Kasumi-1 (cell line): ENCODE measurements at places on chromosomes 2 and 18.

- no peak for DNase-seq
These were observed 118.1 kb upstream of the ITGB6 start for GRCh38 chr2:160318218-160318617.

- no peak for DNase-seq
These were observed 66.3 kb upstream of the DARS1 start for GRCh38 chr2:136051725-136052048.

DNA sequence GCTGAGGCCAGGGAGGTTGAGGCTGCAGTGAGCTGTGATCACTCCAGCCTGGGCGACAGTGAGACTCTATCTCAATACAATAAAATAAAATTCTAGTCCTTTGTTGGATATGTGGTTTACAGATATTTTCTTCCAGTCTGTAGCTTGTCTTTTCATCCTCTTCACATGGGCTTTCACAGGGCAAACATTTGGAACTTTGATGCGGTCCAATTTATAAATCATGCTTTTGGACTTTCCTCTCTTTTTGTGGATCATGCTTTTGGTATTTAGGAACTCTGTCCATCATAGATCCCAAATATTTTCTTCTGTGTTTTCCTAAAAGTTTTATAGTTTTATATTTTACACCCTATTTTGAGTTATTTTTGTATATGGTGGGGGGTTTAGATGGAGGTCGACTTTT is 14.9 kb downstream of the RAB10 start:
- DNase-seq, result no peak

DNA sequence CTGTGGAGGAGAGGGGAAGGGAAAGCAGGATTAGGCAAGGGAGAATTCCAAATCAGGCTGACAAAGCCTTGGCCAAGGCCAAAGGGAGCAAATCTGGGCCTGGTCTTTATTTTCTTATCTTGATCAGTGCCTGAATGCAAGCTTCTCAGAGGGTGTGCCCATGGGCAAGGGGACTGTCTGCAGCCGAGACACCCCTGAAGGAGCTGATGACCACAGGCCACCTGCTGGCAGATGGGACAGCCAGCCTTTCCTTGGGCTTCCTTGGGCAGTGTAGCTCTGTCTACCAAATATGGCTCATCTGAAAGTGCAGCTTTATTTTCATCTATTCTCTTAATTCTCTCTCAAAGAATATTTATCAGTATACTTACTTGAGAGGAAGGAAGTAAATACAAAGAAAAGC is 117.0 kb downstream of the PKP4 start:
- DNase-seq, result no peak

GRCh38 chr18:54561706-54562267 is 29.3 kb upstream of the DYNAP start:
- DNase-seq, result no peak

GRCh38 chr2:11777886-11778415 is 31.5 kb downstream of the LPIN1 start:
- no peak for DNase-seq

GRCh38 chr2:108949316-108950239 is 39.4 kb downstream of the EDAR start:
- no peak for DNase-seq

GRCh38 chr18:457521-458412 is 42.7 kb downstream of the COLEC12 start:
- DNase-seq, result no peak

DNA sequence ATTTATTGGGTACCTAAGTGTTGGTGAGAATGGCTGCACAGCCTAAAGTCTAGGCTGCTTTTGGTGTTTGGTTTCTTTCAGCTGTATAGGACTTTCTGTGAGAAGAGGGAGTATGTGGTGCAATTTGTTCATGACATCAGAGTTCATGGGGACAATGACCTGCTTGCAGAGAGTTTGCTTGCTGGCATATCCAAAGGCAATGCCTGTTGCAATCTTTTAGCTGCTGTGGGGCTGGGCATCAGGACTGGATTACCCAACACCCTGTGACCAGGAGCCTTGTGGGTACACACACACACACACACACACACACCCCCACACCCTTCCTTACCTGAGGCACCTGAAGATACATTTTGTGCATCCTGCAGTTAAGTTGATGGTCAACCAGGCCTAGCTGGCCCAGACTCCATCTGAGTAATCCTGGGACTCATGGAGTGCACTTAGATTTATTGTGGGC is 68.4 kb downstream of the LIPG start:
- no peak for DNase-seq

DNA sequence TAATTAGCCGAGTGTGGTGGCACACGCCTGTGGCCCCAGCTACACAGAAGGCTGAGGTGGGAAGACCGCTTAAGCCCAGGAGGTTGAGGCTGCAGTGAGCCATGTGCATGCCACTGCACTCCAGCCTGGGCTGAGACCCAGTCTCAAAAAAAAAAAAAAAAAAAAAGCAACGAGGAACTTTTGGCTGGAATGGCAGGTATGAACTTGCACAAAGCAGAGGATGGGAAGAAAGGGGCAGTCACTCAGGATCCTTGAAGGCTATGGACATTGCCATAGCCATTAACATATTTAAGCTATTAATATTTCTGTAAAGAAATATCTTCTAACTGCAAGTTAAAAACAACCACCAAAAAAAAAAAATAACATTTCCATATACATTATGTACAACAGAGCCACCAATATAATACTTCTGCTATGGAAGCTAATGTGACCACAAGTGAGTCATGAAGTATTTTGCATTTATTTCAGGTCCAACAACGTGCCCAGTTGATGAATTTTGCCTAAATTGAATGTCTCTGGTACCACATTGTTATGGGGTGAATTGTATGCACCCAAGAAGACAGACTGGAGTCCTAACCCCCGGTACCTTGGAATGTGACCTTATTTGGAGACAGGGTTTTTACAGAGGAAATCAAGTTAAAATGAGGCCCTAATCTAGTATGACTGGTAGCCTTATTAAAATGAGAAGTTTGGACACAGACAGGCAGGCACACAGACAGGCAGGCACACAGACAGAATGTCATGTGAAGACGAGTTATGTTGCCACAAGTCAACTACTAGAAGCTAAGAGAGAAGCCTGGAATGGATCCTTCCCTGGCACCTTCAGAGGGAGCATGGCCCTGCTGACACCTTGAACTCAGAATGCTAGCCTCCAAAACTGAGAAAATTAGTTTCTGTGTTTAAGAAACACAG is 102.8 kb downstream of the RBMS1 start:
- DNase-seq, result peak; percentile 54

GRCh38 chr2:28582595-28582994 is 86.7 kb downstream of the PLB1 start:
- no peak for DNase-seq

- DNase-seq, result peak; percentile 96
These were observed 25.2 kb upstream of the CYTIP start for GRCh38 chr2:157468931-157469708.

DNA sequence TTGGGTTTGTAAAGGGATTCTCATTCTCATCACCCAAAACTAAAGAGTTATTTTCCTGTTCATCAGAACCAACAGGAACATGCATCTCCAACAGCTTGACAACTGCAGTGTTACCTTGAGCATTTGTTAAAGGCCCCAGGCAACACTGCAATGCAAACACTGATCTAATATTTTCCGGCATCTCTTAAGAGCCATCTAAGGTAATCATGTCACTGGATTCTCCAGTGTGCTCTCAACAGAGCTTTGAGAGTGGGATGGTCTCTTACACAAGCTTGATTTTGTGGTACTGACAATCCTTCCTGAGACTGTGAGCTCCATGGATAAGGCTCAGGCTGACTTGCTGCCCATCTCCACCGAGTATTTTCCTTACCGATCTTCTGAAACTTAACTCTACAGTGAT is 90.5 kb upstream of the ITGB6 start:
- no peak for DNase-seq

DNA sequence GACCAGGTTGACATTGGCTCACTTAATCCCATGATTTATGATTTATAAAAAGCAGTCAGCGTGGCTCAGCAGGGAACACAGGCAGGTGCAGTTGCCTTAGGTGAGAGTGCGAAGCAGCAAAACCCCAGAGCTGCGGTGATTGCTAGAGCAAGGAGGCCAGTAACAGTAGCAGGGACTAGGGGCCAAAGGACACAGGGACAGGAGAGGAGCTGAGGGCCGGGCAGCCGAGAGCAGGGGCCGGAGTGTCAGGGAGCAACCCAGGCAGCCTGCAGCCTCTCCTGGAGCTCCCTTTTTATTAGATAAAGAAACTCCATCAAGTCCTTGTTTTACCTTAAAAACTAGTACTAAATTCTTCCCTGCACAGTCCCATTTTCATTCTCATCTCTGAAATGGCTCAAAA is 4.3 kb downstream of the MC2R start:
- no peak for DNase-seq

GRCh38 chr2:215787565-215788178 is 225.7 kb downstream of the MREG start:
- DNase-seq, result no peak

DNA sequence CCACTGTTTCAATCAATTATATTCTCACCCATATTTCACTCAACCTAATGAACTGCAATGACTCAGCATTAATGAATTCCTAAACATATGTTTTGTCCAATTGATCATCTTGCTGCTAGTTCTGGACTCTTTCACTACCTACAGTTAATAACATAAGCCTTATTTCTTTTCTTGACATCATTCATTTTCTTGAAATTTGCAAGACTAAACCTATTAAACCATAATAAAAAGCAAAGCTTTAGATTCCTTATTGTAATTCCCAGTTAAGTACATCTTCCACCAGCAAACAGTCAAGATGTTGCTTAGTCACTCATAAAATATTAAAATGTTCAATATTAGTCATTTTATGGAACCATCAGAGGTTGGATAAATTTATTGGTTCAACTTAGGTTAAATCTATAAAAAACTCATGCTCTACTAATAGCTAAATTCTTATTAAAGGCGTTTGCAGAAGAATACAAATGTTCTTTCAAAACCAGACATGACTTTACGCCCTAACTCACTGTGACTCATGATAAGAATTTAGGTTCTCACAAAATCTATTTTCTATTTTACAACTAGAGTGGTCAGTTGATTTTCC is 599.4 kb downstream of the RNF144A start:
- DNase-seq, result no peak

- DNase-seq, result no peak
These were observed 279.8 kb downstream of the EIPR1 start for GRCh38 chr2:3097804-3098203.

DNA sequence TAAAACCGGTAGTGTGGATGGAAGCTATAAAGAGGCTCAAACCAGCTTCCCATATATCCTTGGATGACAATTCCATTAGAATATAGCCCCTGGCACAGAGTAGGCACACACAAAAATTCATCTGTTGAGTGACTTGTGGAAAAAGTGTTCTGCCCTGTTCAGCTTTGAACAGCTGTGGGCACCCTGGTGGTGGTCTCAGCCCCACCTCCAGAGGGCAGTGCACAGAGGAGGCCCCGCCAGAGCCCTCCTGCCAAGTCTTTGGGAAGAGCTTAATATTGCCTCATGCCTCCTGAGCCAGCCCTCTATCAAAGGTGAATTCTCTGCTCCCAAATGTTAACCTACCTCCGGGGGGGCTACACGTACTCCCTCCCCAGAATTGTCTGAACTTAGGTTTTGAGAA is 30.4 kb downstream of the EPAS1 start:
- DNase-seq, result no peak

- no peak for DNase-seq
These were observed 50.8 kb downstream of the KCNIP3 start for GRCh38 chr2:95347681-95348608.

DNA sequence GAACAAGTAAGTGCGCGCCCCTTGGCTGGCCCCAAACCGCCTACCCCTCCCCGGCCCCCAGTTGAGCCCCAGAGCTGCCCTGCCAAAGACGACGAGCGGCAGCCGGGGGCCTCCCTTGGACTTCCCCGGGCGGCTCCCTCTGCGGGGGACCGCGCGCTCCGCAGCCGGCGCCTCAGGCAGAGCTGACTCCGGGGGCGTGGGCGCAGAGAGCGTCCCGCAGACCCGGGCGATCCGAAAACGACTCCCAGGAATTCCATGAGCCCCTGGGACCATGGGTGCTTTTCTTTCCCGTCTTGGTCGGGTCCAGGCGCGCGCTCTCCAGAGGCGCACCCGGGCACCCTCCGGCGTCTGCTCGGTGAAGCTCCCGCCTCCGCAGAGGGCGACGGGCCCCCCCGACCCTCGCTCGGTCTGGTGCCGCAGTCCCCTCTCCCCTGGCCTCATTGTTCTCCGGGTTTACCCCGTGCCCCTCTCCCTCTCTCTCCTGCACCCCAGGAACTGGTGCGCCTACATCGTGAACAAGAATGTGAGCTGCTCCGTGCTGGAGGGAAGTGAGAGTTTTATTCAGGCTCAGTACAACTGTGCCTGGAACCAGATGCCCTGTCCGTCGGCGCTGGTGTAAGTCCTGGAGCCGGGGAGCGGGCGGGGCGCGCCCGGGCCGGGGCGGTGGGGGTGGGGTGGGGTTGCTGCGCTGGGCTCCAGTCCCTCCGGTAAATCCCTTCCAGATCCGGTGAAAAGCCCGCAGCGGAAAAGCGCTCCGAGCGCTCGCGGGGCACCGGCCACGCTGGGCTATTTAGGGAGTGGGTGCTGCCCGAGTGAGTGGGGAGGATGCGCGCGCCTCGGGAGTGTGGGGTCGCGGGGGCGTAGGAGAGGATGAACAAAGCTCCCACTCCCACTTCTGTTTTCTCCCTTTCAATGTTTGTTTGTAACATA is 776 bp downstream of the EMILIN2 start:
- DNase-seq, result no peak

DNA sequence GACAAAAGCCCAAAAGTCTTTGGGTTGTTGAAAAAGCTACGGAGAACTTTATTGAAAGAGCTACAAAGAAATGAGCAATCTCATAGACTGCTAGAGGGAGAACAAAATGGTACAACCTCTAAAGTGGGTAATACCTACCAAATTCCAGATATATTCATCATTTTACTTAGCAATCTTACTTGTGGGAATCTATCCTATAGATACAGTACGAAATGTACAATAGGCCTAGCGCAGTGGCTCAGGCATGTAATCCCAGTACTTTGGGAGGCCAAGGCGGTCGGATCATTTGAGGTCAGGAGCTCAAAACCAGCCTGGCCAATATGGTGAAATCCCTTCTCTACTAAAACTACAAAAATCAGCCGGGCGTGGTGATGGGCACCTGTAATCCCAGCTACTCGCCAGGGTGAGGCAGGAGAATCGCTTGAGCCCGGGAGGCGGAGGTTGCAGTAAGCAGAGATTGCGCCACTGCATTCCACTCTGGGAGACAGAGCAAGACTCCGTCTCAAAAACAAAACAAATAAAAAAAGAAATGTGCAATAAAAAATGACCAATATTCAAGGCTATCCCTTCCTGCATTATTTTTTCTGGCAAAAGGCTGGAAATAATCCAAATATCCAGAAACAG is 10.1 kb downstream of the EXOC6B start:
- no peak for DNase-seq
